Aorta (tissue), 5 donors: ENCODE measurements at places on chromosomes 3 and 15. TPM values are rescaled to one million over a fixed set of nuclear protein-coding genes. Genes with fewer than 3 reads are reported as not detected.

The FBXO40 gene
- not detected for total RNA-seq

The TMEM212 gene
- not detected for total RNA-seq

The SAMMSON gene
- total RNA-seq: 25.6 TPM

The HAPLN3 gene
- total RNA-seq: 82.3 TPM

The GOLGB1 gene
- total RNA-seq: 73.5 TPM

The ITIH1 gene
- not detected for total RNA-seq

The POTEB2 gene
- total RNA-seq: not detected

The TLR9 gene
- total RNA-seq: 0.81 TPM

The PRSS50 gene
- not detected for total RNA-seq

The SLC38A3 gene
- total RNA-seq: 0.19 TPM

The CCDC13 gene
- 2.5 TPM for total RNA-seq

GRCh38 chr3:160378331-160379109 lies 20.5 kb downstream of the IFT80 start:
- no peak overlapping the region for H3K4me3 ChIP-seq
- peaks cover 3% of the 10 kb centered on the region for H3K36me3 ChIP-seq
- H3K27ac ChIP-seq: no peak overlapping the region
- H3K4me1 ChIP-seq: peaks cover 1% of the 10 kb centered on the region
- no peaks in the 10 kb centered on the region for H3K27me3 ChIP-seq
- no peak for DNase-seq

DNA sequence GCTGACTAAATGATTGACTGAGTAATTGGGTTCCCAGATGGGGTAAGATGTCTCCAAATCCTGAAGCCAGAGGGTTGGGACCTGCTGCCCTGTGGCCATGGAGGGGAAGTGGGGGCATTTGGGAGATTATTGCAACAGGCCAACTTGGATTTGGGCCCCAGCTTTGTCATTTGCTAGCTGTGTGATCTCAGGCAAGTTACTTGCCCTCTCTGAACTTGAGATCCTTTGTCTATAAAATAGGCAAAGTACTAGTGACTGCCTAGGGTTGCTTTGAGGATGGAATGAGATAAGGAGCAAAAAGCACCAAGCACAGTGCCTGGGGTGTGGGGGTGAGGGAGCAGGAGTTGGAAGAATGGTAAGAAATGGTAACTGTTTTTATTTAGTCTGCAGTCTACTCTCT lies 4.4 kb upstream of the INSYN1 start:
- no peak for DNase-seq
- H3K4me1 ChIP-seq: no peaks in the 10 kb centered on the region
- no peaks in the 10 kb centered on the region for H3K36me3 ChIP-seq
- H3K27me3 ChIP-seq: no peaks in the 10 kb centered on the region

GRCh38 chr3:82409842-82410241 lies 648.4 kb upstream of the GBE1 start:
- H3K27ac ChIP-seq: no peak overlapping the region
- H3K36me3 ChIP-seq: no peaks in the 10 kb centered on the region
- H3K27me3 ChIP-seq: no peaks in the 10 kb centered on the region
- H3K4me1 ChIP-seq: no peaks in the 10 kb centered on the region
- H3K4me3 ChIP-seq: no peak overlapping the region

DNA sequence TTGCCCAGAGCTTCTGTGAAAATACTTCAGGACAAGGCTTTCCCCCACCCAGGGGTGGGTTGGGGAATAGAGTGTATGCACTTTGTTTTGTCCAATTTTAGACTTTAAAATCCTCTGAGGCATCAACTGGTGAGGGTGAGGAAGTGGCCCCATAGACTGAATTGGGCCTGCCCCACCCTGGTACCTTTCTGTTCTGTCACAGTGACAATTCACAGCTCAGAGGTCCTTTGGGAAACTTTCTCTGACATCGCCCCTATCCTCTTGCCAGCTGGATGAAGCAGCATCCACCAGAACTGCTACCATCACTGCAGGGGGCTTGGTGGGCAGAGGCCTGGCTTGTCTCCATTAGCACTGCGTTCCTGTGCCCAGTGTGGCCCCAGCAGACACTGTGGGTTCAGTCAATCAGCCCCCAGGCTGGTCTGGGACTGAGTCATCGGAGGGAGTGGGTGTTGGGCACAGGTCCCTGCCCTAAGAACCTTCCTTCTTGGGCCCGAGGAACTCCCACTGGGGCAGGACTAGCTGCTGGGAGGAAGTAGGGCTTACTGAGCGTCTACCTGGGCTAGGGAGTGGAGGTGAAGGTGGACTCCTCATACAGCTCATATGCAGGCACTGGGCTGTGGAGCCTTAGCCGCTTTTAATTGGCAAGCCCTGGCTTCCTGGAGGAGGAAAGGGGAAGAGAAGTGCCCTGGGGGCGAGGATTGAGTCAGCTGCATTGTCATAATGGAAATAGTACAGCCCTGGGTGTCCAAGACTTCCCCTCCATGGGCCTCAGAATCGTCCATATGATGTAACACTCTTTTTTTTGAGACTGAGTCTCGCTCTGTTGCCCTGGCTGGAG lies 1.5 kb upstream of the PPM1M start:
- H3K27ac ChIP-seq: no peak overlapping the region
- no peaks in the 10 kb centered on the region for H3K4me1 ChIP-seq
- H3K4me3 ChIP-seq: no peak overlapping the region
- no peaks in the 10 kb centered on the region for H3K36me3 ChIP-seq
- H3K27me3 ChIP-seq: no peaks in the 10 kb centered on the region

DNA sequence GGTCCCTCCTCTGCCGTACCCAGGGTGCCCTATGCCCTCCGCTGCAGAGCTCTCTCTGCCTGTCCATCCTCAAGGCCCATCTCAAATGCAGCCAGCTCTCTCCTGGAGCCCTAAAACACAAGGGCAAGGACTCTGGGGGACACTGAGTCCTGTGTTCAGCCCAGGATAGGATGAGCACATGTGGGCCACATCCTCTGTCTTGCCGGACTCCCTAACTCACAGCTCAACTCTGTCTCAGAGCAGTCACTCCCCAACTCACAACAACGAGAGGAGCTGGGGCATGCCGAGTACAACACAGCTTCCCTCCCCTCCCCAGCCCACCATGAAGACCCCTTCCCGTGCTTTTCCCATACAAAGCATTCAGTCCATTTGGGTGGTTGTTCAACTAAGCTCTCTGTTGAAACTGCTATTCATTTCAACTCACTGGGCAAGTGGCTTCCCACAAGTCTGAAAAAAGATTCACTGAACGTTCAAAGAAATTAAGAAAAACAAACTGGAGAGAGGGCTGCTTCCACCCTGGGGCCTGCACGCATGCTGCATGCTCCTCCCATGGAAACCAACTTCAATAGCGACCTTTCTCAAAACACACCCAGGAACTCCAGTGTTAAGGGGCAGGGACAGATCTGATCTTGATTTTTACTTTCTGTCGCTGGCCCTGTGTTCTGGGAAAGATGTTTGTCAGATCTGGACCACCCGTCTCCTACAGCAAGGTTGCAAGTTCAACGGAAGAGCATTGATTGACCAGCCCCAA lies 124.3 kb upstream of the IGF1R start:
- DNase-seq: no peak
- H3K27me3 ChIP-seq: no peaks in the 10 kb centered on the region
- no peaks in the 10 kb centered on the region for H3K4me1 ChIP-seq

DNA sequence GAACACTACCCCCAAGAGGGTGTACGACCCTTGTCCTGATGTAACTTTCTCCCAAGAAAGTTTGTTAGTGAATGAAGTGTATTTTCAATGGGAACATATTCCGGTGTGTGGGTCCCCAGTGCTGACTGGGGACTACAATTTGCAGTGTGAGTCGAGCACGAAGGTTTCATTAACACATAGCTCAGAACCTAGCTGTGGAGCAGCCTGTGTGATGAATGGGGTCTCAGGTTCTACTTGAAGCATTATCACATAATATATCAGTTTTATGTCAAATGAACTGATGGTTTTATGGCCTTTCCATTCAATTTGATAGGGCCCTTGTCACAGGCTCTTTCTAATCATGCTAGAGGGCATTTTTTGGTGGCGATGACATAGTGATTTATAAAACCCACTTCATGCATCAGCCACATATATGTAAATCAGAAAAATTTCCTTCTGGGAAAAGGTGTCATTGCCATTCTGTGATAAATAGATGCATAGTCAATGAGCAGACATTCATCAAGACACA lies 44.1 kb downstream of the RETNLB start:
- H3K4me3 ChIP-seq: no peak overlapping the region
- no peaks in the 10 kb centered on the region for H3K4me1 ChIP-seq
- no peaks in the 10 kb centered on the region for H3K27me3 ChIP-seq
- DNase-seq: no peak

GRCh38 chr15:54520616-54521015 lies 542.4 kb downstream of the UNC13C start:
- no peak overlapping the region for H3K27ac ChIP-seq
- H3K4me1 ChIP-seq: no peaks in the 10 kb centered on the region
- no peak for DNase-seq
- no peaks in the 10 kb centered on the region for H3K27me3 ChIP-seq
- no peak overlapping the region for H3K4me3 ChIP-seq
- no peaks in the 10 kb centered on the region for H3K36me3 ChIP-seq

DNA sequence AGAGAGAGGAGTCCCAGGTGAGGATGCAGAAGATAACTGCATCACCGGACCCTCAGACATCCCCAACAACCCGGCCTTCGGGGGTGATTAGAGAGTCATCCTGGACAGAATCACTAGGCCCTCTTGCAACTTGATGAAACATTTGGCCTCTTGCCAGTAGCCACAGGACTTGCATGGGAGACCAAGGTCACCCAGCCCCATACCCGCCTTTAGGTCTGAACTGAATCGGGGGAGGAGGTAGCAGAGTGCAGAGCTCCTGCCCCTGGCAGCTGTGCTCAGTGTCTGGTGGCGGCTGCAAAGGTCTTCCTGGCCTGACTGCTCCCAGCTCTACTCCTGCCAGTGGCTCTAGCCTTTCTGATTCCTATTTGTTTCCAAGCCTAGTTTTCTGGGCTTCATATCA lies 12.4 kb downstream of the PIF1 start:
- H3K36me3 ChIP-seq: no peaks in the 10 kb centered on the region
- H3K27ac ChIP-seq: no peak overlapping the region
- H3K4me1 ChIP-seq: no peaks in the 10 kb centered on the region
- no peak for DNase-seq

- DNase-seq: no peak
- H3K36me3 ChIP-seq: no peaks in the 10 kb centered on the region
- H3K4me1 ChIP-seq: no peaks in the 10 kb centered on the region
- H3K27ac ChIP-seq: no peak overlapping the region
Measured at GRCh38 chr15:65579762-65580161, 31.2 kb downstream of the INTS14 start.

DNA sequence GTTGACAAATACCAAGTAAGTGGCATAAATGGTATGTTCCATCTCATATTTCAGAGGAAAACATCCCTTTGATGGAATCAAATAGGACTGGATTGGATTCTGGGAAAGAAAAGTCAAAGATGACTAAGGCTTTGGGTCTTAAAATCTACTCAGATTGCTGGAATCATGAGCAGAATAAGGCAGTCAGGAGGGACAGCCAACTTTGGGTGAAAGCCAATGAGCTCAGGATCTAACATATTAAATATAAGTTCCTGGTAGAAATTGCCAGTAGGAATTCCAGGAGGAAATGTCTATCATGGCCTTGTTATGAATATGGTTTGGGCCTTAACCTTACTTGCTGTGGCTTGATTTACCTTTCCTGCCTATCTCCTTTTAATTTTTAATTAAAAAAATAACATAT lies 55.3 kb downstream of the ISL2 start:
- H3K27me3 ChIP-seq: no peaks in the 10 kb centered on the region
- H3K36me3 ChIP-seq: no peaks in the 10 kb centered on the region
- DNase-seq: no peak
- H3K4me3 ChIP-seq: no peak overlapping the region
- H3K4me1 ChIP-seq: no peaks in the 10 kb centered on the region

DNA sequence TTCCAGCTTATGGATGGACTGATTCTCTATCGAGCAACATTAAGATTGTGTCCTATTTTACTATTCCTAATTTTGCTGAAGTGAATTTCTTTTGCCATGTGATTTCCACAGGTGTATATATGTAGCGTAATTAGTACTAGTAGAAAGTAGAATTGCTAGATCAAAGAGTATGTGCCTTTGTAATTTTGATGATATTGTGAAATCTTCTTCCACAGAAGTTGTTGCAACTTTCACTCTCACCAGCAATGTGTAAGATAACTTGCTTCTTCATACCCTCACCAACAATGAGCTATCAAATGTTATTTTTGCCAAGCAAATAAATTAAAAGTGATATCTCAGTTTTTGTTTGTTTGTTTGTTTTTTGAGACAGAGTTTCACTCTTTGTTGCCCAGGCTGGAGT lies 5.4 kb downstream of the PGBD4 start:
- no peaks in the 10 kb centered on the region for H3K4me1 ChIP-seq
- no peaks in the 10 kb centered on the region for H3K36me3 ChIP-seq
- no peak for DNase-seq
- H3K4me3 ChIP-seq: no peak overlapping the region
- no peaks in the 10 kb centered on the region for H3K27me3 ChIP-seq

GRCh38 chr3:42250761-42251160 lies 15.2 kb downstream of the CCK start:
- no peaks in the 10 kb centered on the region for H3K36me3 ChIP-seq
- no peak overlapping the region for H3K27ac ChIP-seq
- H3K4me3 ChIP-seq: no peak overlapping the region
- no peaks in the 10 kb centered on the region for H3K4me1 ChIP-seq
- DNase-seq: no peak

DNA sequence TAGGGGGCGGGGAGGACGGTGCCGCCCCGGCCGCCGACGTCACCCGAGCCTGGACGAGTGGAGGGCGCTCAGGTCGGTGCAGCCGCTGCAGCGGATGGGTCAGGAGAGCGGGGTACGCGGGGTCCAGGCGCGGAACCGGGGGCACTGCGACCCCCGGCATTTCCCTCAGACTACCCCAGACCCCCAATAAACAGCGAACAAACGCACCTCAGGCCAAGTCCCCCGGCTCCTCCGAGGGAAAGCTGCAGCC lies 78.9 kb downstream of the IQSEC1 start:
- H3K4me3 ChIP-seq: peak overlapping the region; percentile 71
- no peaks in the 10 kb centered on the region for H3K36me3 ChIP-seq
- peak overlapping the region; percentile 86 for H3K27ac ChIP-seq
- no peaks in the 10 kb centered on the region for H3K4me1 ChIP-seq
- peak; percentile 86 for DNase-seq

- H3K27ac ChIP-seq: no peak overlapping the region
- no peak for DNase-seq
- H3K36me3 ChIP-seq: no peaks in the 10 kb centered on the region
- no peaks in the 10 kb centered on the region for H3K27me3 ChIP-seq
- H3K4me3 ChIP-seq: no peak overlapping the region
Measured at GRCh38 chr15:34802803-34803750, 7.7 kb upstream of the ACTC1 start.

DNA sequence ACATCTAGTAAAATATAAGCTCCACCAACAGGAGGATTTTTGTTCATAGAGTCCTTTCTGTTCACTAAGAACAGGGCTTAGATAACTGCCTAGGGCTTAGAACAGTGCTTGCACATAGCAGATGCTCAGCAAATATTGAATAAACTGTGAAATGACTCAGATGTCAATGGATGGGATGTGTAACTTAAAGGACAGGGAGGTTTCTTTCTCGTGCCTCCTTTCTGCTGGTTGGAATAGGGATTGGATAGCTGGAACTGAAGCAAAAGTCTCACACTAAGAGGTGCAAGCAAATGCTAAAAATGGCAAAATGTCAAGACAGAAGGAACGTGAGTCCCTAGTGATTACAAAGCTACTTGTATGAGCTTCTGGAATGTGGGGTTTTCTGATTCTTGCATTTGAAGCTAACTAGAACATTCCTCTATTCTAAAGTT lies 392.8 kb upstream of the WNT5A start:
- H3K4me1 ChIP-seq: no peaks in the 10 kb centered on the region
- H3K27me3 ChIP-seq: no peaks in the 10 kb centered on the region
- no peak for DNase-seq
- no peak overlapping the region for H3K4me3 ChIP-seq
- H3K27ac ChIP-seq: no peak overlapping the region

GRCh38 chr15:65409036-65409631 lies 13.6 kb downstream of the IGDCC4 start:
- H3K36me3 ChIP-seq: no peaks in the 10 kb centered on the region
- H3K27me3 ChIP-seq: no peaks in the 10 kb centered on the region
- H3K27ac ChIP-seq: no peak overlapping the region
- peak; percentile 42 for DNase-seq
- no peaks in the 10 kb centered on the region for H3K4me1 ChIP-seq
